GM13976 (cell line): ENCODE measurements at places on chromosomes 12 and 14.

GRCh38 chr14:105087963-105088811 lies 23.0 kb upstream of the GPR132 start:
- DNase-seq = no peak

DNA sequence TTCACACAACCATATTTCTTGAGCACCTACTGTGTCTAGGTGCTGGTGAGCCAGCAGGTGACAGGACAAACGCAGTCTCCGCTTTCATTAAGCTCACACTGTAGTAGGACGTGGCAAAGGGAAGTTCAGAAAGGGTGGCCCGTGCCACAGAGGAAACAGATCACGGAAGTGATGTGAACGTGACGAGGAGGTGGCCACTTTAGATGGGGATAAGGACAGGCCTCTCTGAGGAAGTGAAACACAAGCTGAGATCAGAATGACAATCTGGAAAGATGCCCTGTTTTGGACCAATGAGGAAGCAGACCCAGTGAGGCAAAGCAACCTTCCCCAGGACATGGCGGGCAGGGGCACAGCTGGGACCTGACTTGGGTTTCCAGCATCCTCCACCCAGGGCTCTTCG lies 127.4 kb upstream of the PRMT8 start:
- no peak for DNase-seq

DNA sequence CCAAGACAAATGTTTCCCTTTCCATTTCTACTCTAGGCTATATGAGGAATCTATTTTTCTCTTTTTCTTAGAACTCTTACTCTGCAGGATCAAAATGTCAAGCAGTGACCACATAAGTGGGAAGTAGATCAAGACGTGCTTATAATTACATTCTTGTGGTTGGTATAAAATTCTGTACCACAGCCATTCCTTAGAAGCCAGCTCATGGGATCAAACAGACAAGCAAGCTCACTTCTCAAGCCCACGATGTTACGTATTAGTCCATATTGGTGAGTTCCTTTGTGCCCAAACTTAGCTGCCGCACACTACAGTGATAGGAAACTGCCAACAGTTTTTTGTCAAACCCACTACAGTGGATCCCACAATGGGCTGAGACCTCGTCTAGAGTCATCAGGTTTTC lies 53.4 kb downstream of the IFNG start:
- no peak for DNase-seq

GRCh38 chr12:53571295-53571694 lies 54.9 kb downstream of the ATF7 start:
- DNase-seq = no peak

- DNase-seq = no peak
Observed at GRCh38 chr14:61569812-61570548, 125.3 kb upstream of the HIF1A start.

GRCh38 chr12:109029411-109029810 lies 8.5 kb upstream of the SVOP start:
- DNase-seq = no peak

DNA sequence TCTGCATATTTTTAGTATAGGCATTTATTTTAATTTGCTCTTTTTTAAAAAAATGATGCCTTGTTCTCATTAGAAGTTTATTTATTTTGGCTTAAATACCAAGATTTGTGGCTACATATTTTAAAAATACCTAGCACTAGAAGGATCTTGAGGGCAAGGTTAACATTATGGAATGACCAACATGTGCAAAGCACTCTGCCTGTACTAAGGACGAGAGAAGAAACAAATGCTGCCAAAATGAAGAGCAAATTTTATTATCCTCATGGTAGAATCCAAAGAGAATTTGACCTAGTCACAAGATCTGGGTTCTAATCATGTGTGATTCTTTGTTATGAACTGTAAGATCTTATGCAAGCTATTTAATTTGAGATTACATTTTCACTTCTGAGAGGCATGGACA lies 2.8 kb downstream of the CAND1 start:
- no peak for DNase-seq

- no peak for DNase-seq
Observed at GRCh38 chr14:51490205-51490604, 161.5 kb upstream of the FRMD6 start.

DNA sequence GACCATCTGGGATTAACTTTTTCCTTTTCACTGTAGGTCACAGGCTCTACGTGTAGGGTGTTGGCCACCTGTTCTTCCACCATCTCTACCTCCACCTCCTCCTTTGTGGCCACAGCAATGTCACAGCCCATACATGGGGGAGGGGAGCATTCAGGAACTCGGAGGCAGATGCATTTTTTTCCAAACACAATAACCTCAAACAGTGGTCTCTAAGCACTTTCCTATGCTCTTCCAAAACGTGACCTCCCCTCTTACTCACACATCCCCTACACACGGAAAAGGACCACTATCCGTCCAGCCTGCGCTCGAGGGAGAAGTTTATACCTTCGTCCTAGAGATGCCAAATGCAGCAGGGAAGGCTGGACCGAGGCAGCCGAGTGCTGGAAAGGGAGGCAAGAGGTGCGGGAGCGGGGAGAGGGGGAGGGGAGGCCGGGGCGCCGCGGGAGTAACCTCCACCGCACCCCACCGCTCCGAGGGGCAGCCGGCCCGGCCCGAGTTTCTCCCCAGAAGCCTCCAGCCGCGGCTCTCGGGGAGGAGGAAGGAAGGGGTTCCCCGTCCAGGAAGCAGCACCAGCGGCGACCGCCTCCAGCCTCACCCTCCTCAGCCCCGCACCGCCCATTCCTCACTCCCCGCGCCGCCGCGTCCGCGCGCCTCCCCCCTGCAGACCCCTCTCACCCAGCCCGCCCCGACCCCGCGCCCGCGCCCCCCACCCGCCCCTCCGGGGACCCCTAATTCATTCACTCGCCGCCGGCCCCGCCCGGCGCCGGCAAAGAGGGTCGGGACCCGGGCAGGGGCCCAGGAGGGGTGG lies 594 bp downstream of the KRAS start:
- DNase-seq = peak; percentile 74

GRCh38 chr14:97655169-97655948 lies 858.2 kb downstream of the VRK1 start:
- no peak for DNase-seq

DNA sequence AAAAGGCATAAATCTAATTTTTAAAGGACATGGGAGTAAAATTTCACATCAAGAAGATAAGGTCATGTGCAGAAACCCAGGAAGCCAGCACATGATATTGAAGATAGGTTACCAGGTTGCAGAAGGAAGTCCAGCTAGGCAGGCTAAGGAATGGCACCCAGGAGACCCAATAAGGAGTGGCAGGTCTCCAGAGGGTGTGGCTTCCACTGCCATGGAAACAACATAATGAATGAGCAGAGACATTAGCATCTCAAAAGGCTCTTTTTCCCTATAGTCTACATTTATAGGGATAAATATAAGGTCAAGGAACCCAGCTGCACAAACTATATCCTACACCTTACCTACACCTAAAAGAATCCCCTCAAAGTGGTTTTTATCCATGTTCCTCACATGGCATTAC lies 275.9 kb downstream of the RPS29 start:
- no peak for DNase-seq

- peak; percentile 88 for DNase-seq
Observed at GRCh38 chr14:30874120-30874998, at the start of gene COCH. Gene COCH (plus strand): TSS chr14:30874559. CDS start chr14:30874939, 380 bp downstream.

DNA sequence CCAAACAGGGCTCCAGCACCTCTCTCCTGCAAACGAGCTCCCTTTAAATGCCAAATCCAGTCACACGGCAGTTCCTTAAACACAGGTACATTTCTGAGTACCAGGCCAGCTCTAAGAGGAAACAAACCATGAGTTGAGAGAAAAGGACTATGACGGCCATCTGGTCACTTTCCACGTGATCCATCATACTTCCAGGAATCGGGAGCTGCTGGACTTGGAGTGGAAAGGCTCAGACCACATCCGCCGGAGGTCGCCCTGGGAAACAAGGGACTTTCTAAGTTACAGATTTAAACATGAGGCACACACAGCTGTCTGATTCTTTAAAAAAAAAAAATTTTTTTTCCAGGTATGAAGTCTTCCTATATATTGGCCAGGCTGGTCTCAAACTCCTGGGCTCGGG lies 39.2 kb downstream of the ACADS start:
- no peak for DNase-seq

GRCh38 chr14:98156411-98156810 lies 1115.6 kb downstream of the BCL11B start:
- DNase-seq = no peak

DNA sequence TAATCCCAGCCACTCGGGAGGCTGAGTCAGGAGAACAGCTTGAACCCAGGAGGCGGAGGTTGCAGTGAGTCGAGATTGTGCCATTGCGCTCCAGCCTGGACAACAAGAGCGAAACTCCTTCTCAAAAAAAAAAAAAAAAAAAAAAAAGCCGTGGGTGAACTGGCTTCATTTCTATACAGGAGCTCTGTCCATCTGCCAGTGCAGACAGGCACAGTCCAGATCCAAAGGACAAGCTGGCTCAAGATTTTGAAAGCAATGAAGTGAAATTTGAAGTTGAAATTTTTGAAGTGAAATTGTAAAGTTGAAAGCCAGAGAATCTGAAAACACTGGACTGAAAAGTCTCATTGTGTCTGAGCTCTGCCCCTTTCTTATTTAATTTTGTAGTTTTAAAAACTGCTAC lies 134.7 kb downstream of the CALM1 start:
- DNase-seq = no peak

DNA sequence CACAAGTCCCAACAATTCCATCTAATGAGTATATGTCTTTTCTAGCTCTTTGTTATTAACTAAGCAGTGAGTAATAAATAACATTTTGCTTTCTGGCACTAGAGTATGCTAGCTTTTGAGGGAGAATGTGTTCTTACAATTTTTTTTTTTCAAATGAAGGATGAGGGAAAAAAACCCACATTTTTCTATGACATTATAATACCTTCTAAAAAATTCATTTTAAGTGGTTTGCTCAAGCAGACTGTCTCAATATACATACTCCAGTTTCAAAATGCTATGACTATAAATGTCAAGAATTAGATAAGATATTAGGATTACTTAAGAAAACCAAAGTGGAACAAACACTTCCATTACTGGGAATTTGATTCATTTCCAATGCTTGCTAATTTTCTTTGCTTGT lies 394.6 kb downstream of the C12orf75 start:
- DNase-seq = no peak

DNA sequence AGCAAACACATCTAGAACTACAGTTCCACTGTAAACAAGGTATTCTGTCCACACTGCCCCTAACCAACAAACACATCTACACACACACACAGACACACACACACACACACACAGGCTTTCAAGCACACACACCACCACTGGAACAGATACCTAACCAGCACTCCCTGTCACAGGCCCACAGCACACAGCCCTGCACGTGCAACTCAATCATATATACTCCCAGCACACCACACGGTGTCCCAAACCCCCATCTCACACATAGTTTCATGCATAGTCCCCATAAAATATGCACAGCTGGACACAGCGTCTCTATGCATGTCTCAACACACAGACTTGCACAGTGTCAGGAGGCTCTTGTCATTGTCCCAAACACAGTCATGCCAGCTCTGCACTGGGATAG lies 27.6 kb downstream of the KRT8 start:
- no peak for DNase-seq

DNA sequence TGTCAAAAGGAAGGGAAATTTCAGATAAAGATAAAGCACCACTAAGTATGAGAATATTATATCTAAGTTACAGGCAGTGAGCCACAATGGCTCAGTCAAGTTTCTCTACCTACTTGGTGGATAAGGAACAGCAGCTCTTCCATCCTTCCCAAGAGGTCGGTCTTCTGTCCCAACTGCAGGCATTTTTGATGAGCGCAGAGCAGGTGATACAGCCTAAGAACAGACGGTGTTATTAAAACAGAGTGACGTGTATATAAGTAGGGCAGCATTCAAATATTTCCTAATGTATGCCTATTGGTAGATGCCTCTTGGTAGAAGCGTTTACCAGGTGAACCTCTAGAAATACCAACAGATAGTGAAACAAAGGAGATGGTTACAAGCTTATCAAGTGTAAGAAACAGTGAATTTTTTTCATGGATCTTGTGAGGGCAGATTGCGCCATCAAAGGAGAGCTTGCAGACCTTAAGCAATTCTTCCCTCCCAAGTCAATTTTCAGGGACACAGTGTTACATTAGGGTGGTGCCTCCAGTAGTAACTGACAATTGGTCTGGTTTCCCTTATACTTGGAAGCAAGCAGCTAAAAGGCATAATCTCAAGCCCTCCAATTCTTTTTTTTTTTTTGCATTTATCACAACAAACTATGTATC lies 274.5 kb downstream of the MED13L start:
- DNase-seq = no peak

DNA sequence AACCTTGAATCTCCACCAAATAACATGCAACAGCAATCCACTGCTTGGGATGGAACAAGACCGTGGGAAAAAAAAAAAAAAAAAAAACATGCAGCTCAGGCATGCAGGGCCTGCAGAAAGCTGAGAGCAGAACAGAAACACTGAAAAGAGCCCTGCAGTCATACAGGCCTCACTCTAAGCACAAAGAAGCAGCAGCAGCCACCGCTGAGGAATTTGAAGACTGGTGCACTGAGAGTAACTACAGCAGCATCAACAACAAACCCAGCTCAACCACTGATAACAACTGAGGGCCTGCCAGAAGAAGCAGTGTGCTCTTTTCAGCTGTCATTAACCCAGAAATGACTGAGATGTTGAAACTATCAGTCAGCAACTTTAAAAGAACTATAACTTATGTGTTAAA lies 354.7 kb upstream of the TMTC1 start:
- DNase-seq = no peak

GRCh38 chr12:3994500-3994899 lies 121.3 kb upstream of the PARP11 start:
- no peak for DNase-seq

GRCh38 chr12:116360579-116361413 lies 83.3 kb upstream of the MED13L start:
- DNase-seq = no peak

DNA sequence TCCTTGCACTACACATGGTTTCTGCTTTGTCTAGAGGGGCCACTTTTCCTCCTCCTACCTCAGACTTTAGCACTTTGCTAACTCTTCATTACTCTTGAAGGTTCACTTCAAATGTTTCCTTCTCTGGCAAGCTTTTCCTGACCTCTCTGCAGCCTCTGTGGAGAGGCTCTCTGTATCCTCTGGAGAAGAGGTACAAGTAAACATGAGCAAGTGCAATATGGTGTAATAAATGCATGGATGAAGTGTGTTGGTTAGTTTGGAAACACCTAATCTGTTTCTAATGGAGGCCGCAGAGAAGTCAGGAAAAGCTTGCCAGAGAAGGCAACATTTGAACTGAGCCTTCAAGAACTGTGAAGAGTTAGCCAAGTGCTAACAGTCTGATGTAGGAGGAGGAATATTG lies 329.3 kb downstream of the GRIN2B start:
- DNase-seq = no peak

GRCh38 chr14:46819117-46819516 lies 167.5 kb upstream of the RPL10L start:
- no peak for DNase-seq

GRCh38 chr12:59929110-59929509 lies 333.3 kb downstream of the SLC16A7 start:
- DNase-seq = no peak

GRCh38 chr12:13119826-13120225 lies 16.4 kb upstream of the GSG1 start:
- DNase-seq = no peak
